ENCODE measurements at places on chromosomes 12 and 14.

- no peak overlapping the region for H3K4me3 ChIP-seq
- DNase-seq: no peak
- no peak overlapping the region for H3K27ac ChIP-seq
- no peaks in the 10 kb centered on the region for H3K36me3 ChIP-seq
Observed at GRCh38 chr14:85281921-85282320, 248.0 kb upstream of the FLRT2 start.

DNA sequence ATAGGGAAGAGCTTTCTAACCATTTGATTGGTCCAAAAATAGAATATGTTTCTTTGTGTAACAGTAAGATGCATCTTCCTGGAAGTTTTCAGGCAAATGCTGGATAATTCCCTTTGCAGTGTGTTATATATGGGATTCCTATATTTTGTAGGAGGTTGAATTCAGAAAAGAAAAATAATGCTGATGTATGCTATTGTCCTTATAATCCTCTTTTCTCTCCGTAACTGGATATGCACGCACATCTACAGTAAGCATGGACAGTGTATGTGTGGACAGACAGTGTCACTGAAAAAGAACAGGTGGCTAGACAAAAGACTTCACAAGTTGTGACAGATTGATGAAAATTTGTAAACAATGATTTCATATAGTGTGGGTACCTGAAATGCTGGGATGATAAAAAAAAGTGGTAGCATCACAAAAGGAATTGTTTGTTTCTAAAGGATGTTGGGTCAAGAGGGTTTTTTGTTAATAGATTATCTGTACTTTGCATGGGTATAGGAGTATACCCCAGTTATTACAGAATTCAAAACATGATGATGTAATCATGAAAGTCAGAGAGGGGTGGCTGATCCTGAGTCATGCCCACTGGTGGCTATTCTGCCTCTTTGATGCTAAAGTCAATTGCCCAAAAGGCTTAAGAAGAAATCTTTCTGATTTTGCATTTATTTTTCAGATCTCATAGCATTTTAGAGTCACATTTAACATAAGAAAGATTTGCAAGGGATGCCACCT, 160.7 kb upstream of the TMTC1 start:
- no peaks in the 10 kb centered on the region for H3K36me3 ChIP-seq
- H3K27me3 ChIP-seq: no peaks in the 10 kb centered on the region
- DNase-seq: no peak
- no peak overlapping the region for H3K27ac ChIP-seq
- H3K4me3 ChIP-seq: no peak overlapping the region
- H3K4me1 ChIP-seq: no peaks in the 10 kb centered on the region

DNA sequence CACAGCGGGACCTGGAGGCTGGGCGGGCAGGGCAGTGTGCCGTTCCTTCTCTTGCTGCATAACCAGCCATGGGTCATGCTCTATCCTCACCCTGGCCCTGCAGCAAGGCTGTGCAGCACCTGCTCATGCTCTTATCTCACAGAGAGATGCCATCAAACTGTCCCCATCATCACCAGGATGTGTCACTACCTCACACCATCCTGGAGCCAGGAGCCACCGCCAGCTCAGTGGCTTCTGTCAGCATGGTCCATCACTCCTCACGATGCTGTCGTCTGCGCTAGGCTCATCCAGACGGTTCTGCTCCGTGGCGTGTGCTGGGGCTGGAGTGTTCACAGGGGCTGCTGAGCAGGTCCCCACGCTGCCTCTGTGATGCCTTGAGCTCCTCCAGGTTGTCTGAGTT, 77.2 kb upstream of the DYNC1H1 start:
- no peak overlapping the region for H3K4me3 ChIP-seq
- DNase-seq: no peak
- H3K27ac ChIP-seq: no peak overlapping the region
- H3K4me1 ChIP-seq: peaks cover 10% of the 10 kb centered on the region
- peaks cover 64% of the 10 kb centered on the region for H3K36me3 ChIP-seq

DNA sequence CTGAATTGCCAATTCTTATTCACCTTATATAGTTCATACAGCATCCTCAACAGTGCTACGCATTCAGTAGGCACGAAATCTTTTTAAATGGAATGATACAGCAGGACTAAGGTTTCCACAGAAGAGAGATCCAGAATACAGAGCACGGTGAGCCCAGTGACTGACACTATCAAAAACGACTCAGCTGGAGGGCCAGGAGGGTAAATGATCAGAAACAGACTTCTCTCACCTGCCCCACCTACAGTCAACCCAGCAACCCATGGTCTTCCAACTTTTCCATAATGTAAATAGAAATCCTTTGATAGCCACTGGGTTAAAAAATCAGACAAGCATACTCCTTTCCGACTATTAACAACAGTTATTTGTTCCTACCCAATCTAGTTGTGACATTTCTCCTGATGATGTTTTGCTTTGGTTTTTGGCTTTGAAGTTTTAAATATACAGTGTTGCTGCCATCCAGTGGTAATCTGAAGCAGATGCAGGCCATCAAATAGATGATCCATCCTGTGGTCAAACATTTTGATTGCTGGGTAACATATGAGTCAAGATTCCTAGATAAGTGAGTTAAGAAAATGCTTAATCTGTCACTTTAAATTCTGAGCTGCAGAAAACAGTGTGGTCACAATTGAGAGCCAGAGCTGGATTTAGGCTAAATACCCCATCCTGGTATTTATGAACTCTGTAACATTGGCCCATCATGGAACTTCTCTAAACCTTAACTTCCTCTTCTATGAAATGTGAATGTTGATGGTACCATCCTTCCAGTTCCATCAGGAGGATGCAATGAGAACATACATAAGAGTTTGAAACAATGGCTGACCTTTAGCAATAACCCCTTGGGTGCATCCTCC, 42.0 kb downstream of the GPHB5 start:
- no peak overlapping the region for H3K4me3 ChIP-seq
- H3K27me3 ChIP-seq: peaks cover 5% of the 10 kb centered on the region
- no peak for DNase-seq
- H3K27ac ChIP-seq: no peak overlapping the region
- no peaks in the 10 kb centered on the region for H3K4me1 ChIP-seq
